Neuronal stem cell (in vitro differentiated cells): ENCODE measurements at places on chromosomes 3 and 15.

DNA sequence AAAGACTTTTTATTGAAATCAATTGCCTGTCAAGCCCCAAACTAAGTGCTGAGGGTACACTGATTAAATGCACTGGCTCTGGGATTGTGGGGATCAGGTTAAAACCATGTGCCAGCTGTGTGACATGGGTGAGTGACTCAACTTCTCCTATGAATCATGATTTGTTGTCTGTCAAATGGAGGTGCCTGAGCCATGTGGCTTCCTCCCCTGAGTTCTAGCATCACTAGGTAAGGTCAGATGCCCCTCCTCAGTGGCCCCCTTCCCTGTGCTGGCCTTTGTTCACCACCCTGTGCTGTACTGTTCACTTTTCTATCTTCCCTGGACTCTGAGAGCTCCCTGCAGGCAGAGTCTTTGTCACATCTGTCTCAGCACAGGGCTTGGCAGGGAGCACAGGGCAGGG, 43.6 kb upstream of the ATP2B2 start:
- no peak for DNase-seq

GRCh38 chr15:71436854-71437253, 321.6 kb downstream of the THSD4 start:
- no peak for DNase-seq

GRCh38 chr15:73346735-73347312, 21.9 kb downstream of the HCN4 start:
- DNase-seq, result peak; percentile 74

DNA sequence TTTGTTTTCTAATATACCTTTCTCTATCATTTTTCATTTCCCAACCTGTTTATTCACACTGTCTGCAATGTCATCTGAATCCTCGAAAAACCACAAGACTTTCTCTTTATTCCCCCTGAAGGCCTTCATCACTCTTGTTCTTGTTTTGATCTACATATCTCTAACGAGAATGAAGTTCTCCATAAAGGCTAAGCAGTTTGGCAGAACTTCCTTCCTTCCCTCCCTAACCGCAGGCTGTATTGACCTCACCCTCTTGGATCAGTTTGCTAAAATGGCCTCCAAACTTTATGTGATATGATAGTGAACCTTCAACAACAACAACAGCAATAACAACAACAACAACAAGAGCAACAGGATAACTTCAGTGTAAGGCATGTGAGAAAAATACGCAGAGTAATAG, 392.8 kb downstream of the TIGIT start:
- DNase-seq, result no peak

GRCh38 chr3:145807990-145808389, 353.0 kb downstream of the PLOD2 start:
- DNase-seq, result no peak

DNA sequence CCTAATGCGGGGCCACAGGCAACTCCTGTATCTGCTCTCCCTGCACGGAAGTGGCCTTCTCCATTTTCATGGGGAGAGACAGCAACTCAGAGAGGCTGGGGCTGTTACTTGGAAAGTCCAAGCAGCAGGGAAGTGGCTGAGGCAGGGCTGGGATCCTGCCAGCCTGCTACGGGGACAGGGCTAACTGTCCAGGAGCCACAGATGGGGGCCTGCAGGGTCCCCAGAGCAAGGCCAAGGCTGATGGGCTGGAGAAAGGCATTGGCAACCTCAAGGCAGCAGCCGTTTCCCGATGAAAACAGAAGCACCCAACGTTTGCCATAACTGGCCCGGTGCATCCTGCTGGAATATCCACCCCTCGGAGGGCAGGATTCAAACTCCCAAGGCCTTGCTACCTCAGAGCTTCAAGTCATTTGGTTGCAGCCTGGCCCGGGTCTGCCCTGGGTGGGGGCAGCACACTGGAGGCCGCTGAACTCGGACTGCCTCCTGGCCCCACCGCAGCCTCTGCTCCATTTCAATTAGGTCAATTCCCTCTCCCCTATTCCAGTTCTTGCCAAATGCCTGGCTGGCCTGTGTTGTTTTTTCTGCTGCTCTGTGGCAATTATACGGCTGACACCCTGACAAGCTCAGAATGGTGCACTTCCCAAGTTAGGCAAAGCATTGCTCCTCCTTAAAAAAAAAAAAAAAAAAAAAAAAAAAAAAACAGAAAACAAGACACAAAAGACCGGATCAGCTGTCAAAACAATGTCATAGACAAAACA, 143.5 kb downstream of the NUP210 start:
- DNase-seq, result no peak

DNA sequence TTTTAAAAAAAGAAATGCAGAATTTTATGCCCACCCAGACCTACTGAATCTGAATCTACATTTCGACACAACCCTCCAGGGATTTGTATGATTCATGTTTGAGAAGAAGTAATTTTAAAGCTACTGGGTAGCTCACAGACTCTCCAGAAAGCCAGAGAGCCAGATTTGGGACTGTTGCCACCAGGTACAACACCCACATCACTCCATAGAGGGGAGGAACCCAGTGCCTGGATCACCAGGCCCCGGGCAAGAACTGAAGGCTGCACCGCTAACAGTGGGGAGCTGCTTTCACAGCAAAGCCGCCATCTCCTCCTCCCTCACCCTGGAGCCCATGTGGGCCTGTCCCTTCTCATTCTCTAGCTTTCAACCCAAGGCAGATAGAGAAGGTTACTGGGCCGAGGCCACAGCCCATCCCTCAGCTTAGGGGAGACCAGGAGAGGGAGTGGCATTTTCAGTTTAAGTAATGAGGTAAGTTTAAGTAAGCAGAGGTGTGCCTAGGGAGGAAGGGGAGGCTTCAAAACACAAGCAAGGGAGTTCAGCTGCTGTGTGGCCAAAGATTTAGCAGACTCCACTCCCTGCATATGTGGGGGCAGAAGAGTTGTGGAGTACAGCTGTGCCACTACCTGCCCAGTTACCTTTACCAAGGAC, 109.8 kb downstream of the IL12A start:
- no peak for DNase-seq

DNA sequence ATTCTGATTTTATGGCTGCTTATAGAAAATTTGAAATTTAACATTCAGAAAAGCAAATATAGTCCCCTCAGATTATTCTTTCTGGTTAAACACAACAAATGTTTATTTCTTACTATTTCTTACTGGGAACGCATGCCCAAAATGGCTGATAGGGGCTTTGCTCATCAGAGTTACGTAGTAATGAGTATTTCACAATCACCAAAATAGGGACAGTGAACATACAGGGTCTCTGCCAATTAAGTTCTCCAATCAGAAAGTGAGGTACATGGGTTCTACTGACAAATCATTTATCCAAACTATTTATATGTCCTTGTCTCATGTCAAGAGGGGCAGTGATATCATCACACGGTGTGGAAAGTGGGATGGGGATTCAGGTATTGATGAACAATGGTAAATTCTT, 154.5 kb downstream of the BCHE start:
- no peak for DNase-seq

- no peak for DNase-seq
Observed at GRCh38 chr3:152834191-152834775, 648 bp upstream of the P2RY1 start.

DNA sequence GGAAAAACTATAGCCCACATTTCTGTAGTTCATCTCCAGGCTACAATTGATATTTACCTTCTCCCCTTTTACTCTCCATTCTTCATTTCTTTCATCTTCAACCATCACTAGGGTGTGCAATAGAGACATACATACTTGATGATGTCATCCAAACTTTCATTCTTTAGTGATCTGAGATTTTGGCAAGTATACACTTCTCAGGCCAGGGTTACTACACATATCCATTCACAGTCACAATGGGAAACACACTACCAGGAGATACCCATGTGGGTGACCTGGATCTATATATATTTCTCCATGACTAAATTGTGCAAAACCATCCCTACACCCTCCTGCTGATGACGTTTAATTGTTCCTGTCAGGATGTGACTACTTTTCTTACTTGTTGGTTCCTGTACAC, 769.5 kb upstream of the DPPA4 start:
- DNase-seq, result no peak

DNA sequence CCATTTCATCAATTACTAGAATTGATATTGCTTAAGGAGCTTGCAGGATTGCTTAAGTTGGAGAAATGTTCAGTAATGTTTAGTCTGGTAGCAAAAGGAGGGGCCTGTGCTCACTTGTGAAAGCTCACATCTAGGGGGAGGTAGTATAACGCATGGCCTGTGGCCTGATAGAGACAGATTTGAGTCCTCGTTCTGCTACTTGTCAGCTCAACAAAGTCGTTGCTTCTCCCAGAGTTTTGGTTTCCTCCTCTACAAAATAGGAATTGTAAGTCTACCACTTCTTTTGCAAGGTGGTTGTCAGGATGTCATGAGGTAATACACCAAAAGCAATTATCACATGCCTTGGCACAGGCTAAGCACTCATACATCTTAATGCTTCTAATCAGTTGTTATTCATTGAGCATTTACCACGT, 1.3 kb downstream of the ST3GAL6 start:
- DNase-seq, result no peak

GRCh38 chr3:130692455-130692854, 54.2 kb downstream of the PIK3R4 start:
- no peak for DNase-seq

DNA sequence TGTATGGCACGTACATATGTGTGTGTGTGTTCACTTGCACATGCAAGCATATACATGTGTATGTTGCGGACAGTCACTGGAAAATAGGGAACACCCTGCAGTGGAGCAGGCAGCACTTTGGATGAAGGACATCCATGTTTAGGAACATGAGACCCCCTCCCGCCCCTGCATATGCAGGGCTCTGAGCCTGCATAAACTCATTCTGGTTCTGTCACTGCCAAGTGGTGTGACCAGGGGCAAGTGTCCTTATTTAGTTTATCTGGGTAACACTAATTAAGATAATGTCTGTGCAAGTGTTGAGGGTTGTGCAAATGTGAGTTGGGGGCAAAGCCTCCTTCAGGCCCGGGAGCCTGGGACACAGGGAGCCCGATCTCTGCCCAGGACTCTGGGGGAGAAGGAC, 105.7 kb downstream of the CORO2B start:
- DNase-seq, result no peak

DNA sequence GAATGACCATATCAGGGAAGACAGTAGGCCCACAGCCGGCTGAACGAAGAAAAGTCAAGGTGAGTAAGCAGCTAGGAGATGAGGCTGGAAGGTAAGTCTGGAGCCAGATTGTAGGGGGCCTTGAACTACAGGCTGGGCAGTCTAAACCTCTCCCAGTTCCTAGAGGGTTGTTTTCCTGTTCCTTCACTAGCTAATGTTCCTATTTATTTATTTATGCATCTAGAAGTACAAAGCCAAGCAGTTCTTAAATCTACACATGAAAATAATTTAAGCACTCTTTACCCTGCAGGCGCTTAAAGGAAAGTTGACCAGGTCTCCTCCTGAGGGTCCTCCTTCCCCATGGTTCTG, 3.7 kb downstream of the ACAA1 start:
- DNase-seq, result no peak

- no peak for DNase-seq
Observed at GRCh38 chr3:48187301-48187578, 977 bp downstream of the CDC25A start.

DNA sequence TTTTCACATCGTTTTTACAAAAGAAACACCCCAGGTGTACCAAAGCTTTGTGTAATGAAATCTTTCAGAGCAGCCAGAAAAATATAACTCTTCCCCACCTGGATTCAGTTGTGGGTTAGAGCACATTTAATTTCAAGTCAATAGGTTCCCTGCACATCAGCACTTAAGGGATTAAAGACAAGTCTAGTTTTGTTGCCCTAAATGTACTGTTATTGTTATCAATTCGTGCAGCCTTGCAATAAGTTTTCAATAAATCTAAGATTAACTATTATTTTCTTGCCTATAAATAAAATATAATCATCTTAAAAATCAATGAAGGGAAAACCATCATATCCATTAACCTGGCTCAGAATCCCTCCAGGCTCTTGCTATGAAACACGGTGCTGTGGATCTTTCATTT, 172.5 kb upstream of the CDIN1 start:
- DNase-seq, result no peak

DNA sequence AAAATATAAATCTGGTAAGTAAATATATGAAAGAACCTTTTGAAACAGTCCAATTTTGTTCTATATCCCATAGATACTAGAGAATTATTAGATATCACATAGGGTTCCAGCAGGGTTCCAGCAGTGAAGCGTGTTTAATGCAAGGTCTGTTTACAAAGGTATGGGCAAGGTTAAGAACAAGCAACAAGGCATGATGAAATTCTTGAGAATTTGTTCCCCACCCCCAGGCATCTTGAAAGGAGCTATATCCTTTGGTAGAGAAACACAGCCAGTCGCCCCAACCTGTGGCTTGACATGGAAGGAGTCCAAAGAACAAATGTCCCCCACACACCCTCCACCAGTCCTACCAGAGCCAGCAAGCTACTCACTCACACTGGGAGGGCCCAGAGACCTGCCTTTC, 18.6 kb upstream of the FNDC3B start:
- no peak for DNase-seq
